ENCODE measurements at places on chromosomes 12 and 14. TPM values are rescaled to one million over a fixed set of nuclear protein-coding genes. Genes with fewer than 3 reads are reported as not detected.

GRCh38 chr12:44574586-44574985, 301.5 kb downstream of the NELL2 start:
- DNase-seq, result no peak

DNA sequence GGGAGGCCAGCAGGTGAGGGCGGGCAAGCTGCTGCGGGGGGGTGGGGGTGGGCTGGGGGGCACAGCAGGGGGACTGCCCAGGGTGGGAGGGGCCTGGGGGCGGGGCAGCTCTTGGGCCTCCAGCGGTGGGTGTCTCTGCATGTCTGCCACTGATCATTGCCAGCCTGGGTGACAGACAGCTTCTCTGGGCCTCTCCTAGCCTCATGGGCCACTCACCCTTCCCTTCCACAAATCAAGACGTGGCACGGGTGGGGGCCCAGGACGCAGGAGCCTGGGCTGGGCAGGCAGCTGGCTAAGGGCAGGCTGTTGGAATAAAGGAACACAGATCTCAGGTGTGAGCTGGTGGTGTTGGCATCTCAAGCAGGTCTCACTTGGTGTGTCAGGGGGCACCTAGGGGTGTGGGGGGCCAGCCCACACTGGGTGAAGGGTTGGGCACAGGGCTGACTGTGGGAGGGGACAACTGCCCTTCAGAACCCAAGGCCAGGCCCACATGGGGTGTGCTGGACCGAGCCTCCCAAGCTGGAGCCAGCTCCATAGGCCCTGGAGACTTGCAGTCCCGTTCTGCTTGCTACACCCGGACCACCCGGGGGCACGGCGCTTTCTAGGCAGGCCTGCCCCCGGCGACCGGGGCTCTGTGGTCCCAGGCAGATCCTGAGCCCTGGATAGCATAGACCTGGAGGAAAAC, 3.0 kb downstream of the TEDC1 start:
- DNase-seq, result no peak

GRCh38 chr12:45730084-45730347, 510 bp downstream of the ARID2 start:
- no peak for DNase-seq

GRCh38 chr14:80637756-80638619, 303.6 kb downstream of the CEP128 start:
- DNase-seq, result no peak

- DNase-seq, result no peak
Measured at GRCh38 chr12:91851741-91852477, 293.7 kb downstream of the BTG1 start.

DNA sequence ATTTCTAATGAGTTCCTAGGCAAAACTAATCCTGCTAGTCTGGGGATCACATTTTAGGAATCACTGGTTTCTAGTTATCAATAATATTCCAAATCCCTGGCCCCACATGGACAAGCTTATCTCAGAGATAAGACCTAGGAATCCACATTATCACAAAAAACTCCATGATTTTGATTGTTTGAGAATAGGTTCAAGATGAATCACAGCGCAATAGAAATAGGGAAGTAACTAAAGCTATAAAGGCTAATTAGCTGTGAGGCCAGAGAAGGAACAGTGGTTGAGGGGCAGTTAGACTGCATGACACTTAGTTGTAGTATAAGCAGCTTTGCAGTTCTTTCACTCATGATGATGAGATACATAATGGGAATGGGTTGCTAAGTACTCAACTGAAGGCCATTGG, 13.1 kb upstream of the ATP5F1B start:
- DNase-seq, result no peak

- DNase-seq, result no peak
Measured at GRCh38 chr12:5648692-5649359, 216.9 kb downstream of the NTF3 start.

DNA sequence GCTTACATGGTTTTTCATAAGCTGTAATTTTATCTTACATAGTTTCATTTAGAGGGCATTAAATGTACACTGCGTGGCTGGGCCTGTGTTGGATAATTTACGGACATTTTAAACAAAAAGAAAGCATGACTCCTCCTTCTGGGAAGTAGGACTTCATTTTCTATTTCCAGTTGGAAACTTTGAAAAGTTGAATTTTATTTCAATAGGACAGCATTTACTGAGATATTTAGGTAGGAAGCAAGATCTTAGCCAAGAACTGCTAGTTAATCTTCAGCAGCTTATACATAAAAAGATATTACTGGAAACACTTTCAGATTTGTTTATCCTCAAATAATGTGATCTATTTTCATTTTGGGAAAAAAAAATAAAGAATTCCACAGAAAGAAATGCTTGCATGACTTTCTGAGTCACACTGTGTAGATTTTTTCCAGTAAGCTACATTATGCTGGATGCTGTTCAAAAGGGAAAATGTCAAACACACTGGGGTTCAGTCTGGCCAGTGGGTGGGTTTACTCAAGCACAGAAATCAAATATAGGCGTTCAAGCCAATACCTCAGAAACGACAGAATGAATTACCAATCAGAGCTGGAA, 239.4 kb upstream of the KRR1 start:
- DNase-seq, result no peak

CRY1 gene
- total RNA-seq, result 21.8 TPM

CARMIL3 gene
- total RNA-seq, result 2.3 TPM

C12orf56 gene
- total RNA-seq, result 0.55 TPM

KLRC2 gene
- total RNA-seq, result not detected

SLC25A21 gene
- total RNA-seq, result 2.1 TPM

ART4 gene
- not detected for total RNA-seq
